ENCODE measurements at places on chromosomes 4 and X. TPM values are rescaled to one million over a fixed set of nuclear protein-coding genes. Genes with fewer than 3 reads are reported as not detected.
A peak's percentile ranks its signal among the peaks of the same experiment; 100 is the strongest.

DNA sequence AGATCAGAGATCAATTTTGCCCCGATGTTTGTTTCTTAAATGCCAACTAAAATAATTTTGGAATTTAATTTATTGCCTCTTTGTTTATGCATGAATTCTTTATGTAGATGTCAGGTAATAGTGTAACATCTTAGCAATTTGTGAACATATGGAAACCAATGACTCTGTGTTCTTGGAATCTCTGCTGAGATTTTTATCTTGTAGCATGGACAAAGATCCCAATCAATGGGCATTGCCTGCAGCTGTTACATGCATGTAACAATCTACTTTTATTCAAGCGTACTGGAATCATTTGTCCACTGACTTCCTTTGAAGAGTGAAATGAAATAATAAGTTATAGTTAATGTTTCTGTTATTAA lies 61.6 kb upstream of the ARSJ start:
- DNase-seq: no peak

GRCh38 chr4:82525307-82525911 lies 36.4 kb downstream of the TMEM150C start:
- DNase-seq: no peak

Gene PPP4R3C
- not detected for total RNA-seq

GRCh38 chrX:45986971-45987370 lies 558.2 kb downstream of the ZNF674 start:
- DNase-seq: no peak

Gene TMEM271
- total RNA-seq: not detected

- DNase-seq: no peak
Observed at GRCh38 chr4:43754566-43754965, 694.0 kb downstream of the KCTD8 start.

Gene SLBP
- total RNA-seq: 161 TPM

GRCh38 chr4:114601304-114602052 lies 2.9 kb downstream of the UGT8 start:
- peak; percentile 75 for DNase-seq

GRCh38 chr4:164203476-164203875 lies 550.5 kb upstream of the SMIM31 start:
- DNase-seq: no peak

GRCh38 chr4:56995525-56995924 lies 16.8 kb downstream of the POLR2B start:
- no peak for DNase-seq
